ENCODE measurements at places on chromosomes 4 and X. TPM values are rescaled to one million over a fixed set of nuclear protein-coding genes. Genes with fewer than 3 reads are reported as not detected.

Gene MAB21L2
- polyA plus RNA-seq = 0.15 TPM

Gene NAAA
- polyA plus RNA-seq = 3.5 TPM

Gene PDGFRA
- 3.5 TPM for polyA plus RNA-seq

Gene CDKL2
- 0.23 TPM for polyA plus RNA-seq

Gene TEX11
- 0.75 TPM for polyA plus RNA-seq

Gene COL4A6
- polyA plus RNA-seq = 0.14 TPM

Gene SHROOM4
- polyA plus RNA-seq = 1.3 TPM

Gene GAGE1
- polyA plus RNA-seq = not detected

Gene CHRNA9
- not detected for polyA plus RNA-seq

Gene DKC1
- polyA plus RNA-seq = 16.8 TPM

Gene SASH3
- polyA plus RNA-seq = 1.4 TPM

Gene YTHDC1
- 31.1 TPM for polyA plus RNA-seq

Gene NLGN3
- polyA plus RNA-seq = 0.11 TPM

Gene ZMAT1
- polyA plus RNA-seq = 11.7 TPM

Gene CXorf58
- 0.07 TPM for polyA plus RNA-seq

Gene CPXCR1
- polyA plus RNA-seq = not detected

Gene TMEM31
- 0.35 TPM for polyA plus RNA-seq

Gene PLXNB3
- 22.9 TPM for polyA plus RNA-seq

All from pancreas (tissue), 10 donors.